Activated naive CD4-positive, alpha-beta T cell (primary cell): ENCODE measurements at places on chromosomes 1 and 21.

DNA sequence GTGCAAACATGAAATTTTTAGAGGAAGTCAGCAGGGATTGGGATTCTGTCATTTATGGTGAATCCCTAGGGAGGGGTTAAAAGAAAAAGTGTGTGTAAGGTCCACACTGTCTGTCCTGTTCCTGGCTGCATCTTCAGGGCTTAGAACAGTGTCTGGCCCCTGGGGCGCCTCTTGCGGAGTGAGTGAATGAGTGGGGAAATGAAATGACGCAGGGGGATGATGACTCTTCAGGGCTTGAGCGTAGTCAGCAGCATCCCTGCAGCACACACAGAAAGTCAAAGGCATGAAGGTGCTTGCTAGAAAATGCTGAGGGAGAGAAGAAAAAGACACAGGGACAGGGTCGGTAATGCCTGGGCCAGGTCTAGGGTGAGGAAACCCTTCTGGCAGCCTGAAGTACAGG lies 57.8 kb downstream of the PGBD5 start:
- no peak for DNase-seq

DNA sequence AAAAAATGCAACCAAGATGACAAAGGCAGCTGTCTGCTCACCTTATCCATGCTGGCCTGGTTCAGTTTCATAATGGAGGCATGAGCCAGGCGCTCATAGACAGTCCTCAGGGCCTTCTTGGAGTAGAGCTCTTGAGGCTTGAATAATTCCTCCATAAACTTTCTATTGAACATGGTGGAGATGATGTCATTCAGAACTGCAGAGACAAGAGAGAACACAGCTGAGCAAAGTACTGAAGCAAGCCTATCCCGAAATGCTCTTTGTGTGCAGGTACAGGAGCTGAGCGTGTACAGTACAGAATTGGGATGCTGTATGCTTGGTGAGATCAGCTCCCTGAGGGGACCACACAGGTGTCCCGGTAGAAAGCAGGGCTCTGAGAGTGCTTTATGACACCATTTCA lies 11.5 kb downstream of the OSCP1 start:
- no peak for DNase-seq

DNA sequence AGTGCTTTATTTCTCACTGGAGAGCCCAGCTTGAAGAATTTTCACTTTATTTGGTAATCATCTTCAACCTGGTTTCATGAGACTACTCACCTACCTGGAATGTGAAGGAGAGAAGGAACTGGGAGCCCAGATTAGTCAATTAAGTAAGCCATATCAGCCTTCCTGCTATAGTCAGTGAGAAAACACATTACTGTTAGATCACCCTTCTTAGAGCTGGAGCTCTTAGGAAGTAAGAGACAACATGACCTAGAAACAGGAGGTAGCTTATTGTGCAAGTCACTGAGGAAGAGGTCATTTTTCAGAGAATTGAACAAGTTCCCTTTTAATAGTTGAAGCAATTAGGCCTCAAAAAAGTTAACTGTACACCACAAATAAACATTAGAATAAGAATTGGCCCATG lies 49.2 kb upstream of the TEKT2 start:
- DNase-seq, result no peak

DNA sequence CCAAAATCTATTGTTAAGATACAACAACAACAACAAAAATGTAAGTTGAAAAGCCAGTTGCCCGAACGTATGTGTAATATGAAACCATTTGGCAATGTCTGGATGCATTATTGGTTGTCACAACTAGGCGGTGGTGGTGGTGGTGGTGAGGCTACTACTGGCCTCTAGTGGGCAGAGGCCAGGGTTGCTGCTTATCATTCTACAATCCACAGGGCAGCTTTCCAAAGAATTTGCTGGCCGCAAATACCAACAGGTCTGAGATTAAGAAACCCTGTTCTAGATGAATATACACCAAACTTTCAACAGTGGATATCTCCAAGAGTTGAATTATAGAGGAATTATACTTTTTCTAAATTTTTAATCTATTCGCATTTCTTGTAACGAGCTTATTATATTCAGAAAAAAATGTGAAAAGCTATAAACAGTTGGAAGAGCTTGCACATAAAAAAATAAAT lies 26.8 kb upstream of the ZNF697 start:
- no peak for DNase-seq

- DNase-seq, result no peak
These were observed 789.7 kb upstream of the PRMT6 start for GRCh38 chr1:106266786-106267185.

DNA sequence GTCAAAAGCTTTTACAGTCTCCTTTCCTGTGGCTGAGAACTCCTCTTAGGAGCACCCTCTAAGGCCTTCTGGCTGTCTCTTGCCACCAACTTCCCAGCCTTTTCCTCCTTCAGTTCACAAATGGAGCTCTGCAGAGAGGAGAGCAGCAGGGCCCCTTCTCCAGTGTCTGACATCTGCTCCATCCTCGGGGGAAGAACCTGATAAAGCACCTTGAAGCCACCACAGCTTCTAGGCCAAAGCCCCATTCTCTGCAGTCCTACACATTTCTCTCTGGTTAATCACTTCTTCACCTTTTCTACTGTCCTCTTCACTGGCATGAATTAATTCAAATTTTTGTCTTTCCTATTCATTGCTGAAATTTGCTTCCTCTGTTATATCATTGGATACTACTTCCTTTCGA lies 378.1 kb upstream of the POU3F1 start:
- no peak for DNase-seq

- DNase-seq, result no peak
These were observed 8.8 kb upstream of the RNF223 start for GRCh38 chr1:1082776-1083415.

DNA sequence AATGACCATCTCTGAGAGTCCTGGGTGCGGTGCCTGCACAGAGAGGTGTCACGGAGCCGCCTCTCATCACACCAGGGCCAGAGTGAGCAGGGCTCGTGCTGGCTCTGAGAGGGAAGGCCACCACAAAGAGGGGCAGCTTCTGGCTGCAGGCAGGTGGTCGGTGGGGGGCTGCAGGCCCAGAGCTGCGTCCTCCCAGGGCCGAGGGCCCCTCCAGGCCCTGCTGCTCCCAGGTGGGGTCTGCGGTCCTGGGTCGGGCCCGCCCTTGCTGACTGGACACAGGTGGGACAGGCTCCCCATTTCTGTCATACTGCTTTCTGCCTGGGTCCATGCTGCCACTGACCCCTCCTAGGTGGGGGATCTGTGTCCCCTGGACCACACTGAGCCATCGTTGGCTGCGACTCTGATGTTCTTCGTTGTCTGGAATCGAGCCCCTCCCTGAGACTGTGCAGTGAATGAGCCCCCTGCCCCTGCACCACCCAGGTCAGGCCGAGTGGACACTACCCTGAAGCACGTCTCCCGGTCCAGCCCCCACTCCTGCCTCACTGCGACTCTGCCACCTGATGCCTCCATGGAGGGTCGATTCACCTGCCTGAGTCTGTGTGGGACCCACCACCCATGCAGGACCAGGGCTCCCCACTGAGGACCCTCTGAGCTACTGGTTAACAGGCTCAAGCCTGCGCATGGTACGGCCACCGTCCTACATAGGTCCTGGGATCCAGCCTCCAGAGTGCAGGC lies 332.0 kb upstream of the VAMP3 start:
- DNase-seq, result no peak

DNA sequence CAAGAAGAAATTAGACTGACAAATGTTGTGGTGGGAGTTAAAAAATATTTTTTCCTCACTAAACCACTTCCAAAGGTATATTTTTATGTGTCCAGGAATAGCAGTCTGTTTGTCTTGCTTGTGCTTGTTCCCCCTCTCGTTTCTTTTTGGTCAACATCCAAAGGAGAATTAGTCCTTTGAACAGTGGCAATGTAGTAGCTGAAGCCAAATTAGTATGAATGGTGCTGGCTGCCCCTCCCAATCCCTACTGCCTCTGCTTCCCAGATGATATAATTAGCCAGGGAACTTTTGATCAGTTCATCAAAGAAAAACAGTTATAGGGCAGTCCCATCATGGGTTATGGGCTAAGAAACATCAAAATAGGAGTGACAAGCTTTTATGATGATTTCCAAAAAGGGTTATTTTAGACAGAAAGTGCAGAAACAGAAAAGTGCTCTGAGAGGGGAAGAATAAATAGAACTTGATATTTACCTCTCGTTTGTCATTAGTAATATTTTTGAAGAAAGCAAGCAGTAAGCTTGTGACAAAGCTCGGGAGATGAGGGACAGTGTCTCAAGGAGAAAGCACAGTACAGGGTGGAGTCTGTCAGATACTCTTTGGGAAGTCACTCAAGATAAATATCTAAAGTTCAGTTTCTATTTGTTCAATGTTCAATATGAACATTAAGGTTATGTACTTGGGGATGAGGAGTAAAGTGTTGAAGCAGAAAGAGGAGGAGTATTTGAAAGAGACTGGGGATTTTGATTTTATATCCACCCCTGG lies 239.1 kb downstream of the HLX start:
- DNase-seq, result no peak

DNA sequence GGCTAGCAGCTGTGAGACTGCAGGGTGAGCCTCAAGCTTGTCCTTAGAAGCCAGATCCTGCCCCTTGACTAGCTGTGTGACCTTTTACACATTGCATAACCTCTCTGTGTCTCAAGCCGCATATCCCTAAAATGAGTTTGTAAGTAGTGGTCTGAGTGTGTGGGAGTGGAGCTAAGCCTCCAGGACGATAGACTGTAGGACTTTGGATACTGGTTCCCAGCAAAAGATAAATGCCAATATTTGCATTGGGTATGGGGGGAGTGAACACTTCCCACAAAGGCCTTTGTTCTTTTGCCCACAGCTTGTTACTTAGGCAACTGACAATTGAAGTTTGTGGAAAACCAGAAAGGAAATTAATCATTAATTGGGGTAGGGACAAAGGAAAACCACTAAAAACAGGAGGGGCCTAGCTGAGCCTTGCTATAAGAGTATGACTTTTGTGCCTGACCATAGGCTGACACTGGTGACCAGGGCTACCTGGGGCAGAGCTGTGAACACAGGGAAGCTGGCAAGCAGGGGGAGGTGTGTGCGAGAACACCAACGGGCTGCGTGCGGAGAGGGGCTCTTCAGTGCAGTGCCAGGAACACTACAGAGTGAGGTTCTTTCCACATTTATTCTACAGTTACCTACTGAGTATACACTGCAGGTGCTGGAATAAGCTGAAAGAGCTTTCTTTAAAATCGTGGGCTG lies 102.4 kb upstream of the ETV3 start:
- DNase-seq, result no peak

DNA sequence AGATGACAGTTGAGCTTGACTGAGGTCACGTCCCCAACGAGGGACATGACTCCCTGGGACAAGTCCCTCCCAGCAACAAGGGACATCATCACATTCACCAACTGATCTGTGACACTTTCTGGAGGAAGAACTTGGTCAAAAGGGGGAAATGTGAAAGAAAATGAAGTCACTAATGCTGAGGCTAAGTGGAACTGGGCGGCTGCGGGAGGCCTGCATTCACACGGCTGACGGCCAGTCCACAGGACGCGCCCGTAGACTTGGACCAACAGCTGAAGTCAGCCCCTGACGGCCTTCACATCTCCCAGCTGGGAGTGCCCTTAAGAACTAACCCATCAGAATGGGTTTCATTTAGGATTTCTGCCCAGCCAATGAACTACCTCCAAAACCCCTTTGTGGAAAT lies 26.6 kb downstream of the POFUT2 start:
- no peak for DNase-seq

DNA sequence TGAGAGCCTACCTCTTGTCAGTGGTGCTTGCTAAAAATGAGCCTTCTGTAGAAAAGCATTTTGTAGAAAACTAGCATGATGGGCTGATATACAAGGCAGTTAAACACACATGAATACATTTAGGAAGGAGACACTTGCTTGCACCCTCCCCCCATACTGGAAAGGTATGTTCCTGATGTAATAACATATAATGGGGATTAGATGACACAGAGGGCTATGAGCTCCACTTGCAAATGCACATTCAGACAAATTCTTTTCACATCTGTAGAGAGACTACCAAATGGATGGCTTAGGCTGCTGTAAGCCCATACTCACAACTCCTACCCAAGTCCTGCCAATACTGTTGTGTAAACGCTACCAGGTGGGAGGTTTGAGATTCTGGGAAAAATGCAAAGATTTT lies 634.0 kb downstream of the SMYD3 start:
- DNase-seq, result no peak
